Stimulated activated CD8-positive, alpha-beta memory T cell treated with anti-CD3 and anti-CD28 coated beads, Interleukin-4, amount 100 ng/mL, for 1 hour (primary cell): ENCODE measurements at places on chromosomes 5 and 9.

- no peak for DNase-seq
Measured at GRCh38 chr5:21236971-21237427, 1249.0 kb upstream of the CDH18 start.

- DNase-seq, result no peak
Measured at GRCh38 chr5:177588413-177588909, 3.5 kb upstream of the TMED9 start.

- no peak for DNase-seq
Measured at GRCh38 chr5:7908317-7908716, 39.4 kb downstream of the MTRR start.

DNA sequence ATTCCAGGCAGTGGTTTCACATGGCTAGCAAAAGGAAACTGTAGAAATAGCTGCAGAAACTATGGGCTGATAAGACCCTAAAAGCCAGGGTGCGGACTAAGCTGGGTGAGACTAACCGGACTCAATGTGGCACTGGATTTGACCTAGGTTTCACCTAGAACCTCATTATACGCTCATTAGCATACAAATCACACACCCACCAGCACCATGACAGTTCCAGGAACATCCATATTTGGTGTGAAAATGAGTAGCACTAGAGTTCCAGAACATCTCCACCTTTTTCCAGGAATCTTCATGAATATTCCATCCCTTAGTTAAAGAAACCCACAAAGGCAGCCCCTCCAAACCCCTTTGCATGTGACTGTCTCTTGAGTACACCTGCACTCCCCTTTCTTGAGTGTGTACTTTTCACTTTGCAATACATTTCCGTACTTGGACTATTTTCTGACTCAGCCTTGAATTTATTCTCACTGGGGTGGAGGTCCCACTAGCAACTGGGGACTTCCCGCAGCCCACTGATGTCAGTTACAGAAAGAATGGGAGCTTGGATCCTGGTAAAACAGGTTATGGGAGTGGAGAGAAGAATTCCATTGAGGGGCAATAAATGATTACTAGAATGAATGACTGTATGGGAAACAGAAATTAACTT is 58.0 kb upstream of the SPATA31C2 start:
- DNase-seq, result no peak

DNA sequence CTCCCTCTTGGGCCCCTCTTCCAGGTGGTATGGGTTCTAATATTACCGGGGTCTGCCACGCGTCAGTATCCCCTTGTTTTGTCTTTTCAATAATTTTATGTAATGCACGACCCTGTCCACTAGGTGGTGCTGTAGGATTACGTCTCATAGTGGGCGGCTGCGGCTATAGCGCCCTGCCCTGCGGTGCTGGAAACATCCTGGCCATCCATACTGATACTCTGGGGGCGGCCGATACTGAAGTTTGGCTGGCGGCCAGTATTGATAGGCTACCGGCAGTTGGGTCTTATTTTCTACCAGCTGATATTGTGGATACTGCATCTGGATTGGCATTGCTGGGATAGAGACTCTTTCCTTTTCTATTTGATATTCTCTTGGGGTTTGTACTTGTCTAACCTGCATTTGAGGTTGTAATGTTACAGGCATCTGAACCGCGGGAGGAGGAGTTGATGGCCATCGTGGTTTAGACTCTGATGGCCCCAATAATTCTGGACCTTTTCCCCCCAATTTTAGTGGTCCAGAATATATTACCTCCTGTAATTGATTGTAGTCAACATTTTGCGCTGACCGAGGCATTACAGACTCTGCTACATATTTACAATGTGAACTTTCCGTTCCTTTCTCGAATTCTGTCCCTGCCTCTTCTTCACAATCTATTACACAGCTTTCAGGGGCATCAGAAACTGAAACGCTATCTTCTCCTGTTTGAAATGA is 3.3 kb upstream of the TMEM141 start:
- peak; percentile 33 for DNase-seq

GRCh38 chr9:130845254-130845653 is 10.2 kb downstream of the ABL1 start:
- DNase-seq, result no peak

- DNase-seq, result no peak
Measured at GRCh38 chr5:54013556-54014194, 296.7 kb downstream of the ARL15 start.

DNA sequence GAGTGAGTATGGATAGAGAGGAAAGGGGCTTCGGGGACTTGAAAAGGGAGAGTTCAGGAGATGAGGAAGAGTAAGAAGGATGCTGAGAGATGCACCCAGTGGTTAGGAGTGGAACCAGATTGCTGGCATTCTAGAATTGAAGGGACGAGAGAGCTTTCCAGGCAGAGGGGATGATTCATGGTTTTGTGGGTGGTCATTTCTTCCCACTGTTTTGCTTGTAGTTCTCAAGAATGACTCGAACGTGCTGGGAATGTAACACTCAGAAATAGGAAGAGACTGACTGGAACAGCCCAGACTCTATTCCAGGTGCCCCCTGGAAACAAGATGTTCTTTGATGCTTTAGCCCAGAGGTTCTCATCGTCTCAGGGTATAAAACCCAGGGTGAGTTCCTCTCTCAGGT is 294.2 kb downstream of the ICE1 start:
- no peak for DNase-seq

DNA sequence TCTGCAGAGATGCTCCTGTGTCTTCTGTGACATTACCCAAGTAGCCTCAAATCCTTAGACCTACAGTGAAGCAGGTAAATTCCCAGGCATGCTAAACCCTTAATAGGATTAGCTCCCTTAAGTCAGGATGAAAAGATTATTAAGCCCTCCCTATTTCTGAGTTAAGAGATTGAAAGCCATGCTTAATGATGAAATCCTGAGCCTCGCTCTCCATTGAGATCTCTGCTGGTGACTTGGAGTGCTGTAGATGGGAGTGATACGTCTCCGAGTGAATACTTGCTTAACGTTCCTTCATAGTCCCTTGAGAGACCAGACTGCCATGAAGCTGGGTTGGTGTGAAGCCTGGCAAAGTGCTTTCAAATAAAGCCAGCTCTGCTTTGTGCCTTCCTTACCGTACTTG is 34.2 kb downstream of the AOPEP start:
- DNase-seq, result no peak

GRCh38 chr5:53110156-53110555 is 599 bp upstream of the MOCS2 start:
- no peak for DNase-seq

- DNase-seq, result no peak
Measured at GRCh38 chr9:20319641-20320337, 302.5 kb downstream of the MLLT3 start.

- DNase-seq, result peak; percentile 47
Measured at GRCh38 chr9:132268725-132269352, 85.9 kb downstream of the SETX start.

- DNase-seq, result no peak
Measured at GRCh38 chr5:152181461-152181860, 223.6 kb downstream of the NMUR2 start.

DNA sequence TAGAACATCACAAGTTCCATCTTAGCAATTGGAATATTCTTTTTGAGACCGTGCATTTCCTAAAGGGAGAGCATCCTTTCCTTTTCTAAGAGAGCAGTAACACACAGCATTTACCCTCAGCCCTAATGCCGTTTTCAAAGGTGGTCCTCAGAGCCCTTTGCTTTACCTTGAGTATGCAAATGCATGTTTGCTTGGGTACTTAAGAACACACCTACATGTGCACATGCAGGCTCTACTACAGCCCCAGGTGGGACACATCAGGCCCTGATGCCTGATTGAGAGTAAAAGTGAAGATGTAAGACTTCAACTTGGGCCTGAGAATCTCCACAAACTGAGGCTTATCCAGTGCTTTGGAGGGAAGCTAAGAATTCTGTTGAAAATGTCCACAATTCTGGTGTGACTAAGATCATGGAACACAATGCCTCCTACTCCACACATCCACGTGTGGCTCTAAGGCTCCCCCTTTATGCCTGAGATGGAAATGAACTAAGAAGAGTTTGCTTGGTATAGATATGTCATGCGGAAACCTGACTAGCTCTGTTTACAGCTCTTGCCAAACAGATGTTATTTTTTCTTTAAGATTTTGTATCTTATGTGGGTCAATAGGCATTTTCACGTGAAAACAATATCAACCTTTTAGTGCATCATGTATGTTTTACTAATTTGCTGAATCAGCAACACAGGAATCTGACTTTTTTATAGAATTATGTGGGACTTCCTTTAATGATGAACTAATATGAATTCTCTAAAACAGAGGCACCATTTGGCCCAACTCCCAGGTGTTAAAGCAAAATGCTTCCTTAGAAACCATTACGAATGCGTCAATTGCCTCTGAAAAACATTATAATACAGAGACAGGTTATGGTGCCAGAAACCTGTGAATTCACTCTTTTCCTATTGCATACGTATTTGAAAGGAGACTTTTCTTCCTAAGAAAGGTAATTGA is 48.9 kb upstream of the SLC2A8 start:
- no peak for DNase-seq

DNA sequence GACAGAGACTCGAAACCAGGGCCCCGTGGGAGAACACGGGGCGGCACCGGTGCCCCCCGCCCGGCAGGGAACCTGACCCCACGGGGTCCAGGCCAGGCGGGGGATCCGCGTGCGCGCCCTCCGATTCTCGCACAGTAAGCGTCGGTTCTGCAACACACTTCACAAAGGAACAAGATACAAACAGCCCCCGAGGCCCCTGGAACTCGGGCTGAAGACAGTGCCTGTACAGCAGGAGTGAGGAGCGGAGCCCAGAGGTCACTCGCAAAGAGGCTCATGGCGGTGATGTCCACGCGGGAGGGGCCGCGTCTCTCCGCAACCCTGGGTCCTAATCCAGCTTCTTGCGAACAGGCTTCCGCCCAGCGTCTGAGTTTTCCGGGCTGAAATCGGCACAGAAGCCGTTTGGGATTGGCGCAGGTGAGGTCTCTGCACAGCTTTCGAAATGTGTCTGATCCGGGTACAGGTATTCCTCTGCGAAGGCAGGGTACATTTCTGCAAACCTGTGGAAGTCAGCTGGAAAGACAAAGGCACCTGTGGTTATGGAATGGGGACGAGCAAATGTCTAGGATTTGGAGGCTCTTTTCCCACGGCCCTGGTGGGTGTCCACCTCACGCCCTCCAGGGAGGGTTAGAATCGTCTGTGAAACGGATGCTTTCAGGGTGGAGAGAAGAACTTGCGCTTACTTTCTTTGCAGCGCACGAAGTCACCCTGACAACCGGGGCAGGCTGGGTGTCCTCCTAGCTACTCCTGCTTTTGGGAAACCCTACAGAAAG is 18.3 kb upstream of the SLC6A3 start:
- DNase-seq, result no peak

DNA sequence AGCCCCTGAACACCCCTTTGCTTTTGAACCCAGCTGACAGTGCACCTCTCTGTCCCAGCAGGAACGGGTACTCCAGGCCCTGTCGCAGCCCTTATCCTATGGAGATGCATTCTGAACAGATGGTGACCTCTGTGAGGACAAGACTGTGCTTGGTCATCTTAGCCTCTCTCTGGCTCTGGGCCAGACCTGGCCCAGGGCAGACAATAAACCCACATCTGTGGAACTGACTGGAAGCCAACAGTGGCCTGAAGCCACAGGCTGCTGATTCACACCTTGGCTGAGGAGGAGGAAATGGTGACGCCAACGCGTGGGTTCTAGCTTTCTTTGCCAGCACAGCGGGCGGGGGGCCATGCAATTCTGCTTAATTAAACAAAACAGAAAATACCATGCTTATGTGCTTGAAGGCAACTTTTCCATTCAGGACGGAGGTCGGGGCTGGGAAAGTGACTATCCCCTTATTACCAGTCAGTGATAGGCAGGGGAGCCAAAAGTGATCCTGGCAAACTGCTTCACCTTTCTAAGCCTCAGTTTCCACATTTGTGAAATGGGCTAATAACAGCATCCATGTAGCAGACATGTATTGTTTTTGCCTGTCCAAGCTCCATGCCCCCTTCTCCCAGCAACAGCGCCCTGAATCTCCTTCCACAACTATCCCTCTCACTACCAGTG is 10.8 kb downstream of the SH3PXD2B start:
- DNase-seq, result no peak

DNA sequence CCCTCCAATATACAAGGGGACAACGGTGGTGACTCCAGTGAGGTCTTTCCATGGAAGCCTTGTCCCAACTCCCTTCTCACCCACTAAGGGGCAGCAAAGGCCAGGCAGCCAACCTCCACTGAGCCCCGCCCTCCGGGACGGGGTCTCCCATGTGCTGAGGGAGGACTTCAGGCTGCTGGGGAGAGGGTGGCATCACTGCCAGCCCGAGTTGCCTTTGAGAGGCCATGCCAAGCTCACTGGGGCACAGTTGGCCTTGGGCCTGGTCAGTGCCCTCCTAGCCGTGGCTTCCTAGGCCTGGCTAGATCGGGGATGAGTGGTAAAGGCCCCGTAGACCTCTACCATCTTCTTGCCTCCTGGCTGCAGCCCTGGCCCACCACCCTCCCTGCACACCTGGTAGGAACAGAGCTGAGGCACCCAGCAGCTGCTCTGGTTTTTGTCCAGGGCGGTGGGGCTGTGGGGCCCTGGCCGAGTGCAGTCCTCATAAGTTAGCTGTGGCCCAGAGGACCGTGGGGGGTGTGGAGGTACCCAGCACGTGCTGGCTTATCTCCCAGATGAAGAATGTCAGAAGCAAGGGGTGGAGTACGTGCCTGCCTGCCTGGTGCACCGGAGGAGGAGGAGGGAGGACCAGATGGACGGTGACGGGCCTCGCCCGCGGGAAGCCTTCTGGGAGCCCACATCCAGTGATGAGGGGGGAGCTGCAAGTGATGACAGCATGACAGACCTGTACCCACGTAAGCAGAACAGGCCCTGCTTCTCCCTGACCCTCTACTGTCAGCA is 3.2 kb downstream of the SURF2 start:
- no peak for DNase-seq

DNA sequence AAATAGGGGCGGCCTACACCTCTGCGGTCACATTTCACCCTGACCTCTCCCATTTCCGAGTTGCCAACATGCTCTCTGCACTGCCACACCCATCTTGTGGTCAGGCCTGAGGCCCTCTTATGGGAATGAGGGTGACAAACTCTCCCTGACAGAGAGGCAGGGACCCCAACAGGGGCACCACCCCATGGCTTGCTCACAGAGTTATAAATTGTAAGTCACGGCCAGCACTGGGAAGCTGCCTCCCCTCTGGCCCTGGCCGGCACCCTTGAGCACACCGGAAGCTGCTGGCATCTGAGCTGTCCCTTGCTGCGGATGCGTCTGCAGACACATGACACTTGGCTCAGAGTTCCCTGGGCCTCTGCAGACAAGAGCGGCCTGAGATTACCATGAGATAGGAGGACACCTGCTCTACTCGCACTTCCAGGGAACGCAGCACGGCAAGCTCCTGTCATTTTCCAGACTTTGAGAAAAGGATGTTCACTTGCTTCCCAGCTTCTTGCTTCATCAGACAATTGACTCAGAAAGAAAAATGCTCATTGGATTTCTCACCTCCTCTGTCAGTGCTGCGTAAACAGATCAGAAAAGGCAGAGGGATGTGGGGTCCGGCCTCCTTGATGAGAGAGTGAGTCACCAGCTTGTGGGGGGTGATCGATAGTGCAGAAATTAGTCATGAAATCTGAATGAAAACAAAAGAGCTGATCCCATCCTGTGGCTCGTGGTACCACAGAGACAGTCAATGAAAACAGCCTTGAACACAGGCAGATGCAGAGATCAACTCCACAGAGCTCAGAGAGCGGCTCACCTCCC is 269.8 kb downstream of the SYK start:
- no peak for DNase-seq

- DNase-seq, result no peak
Measured at GRCh38 chr9:85243977-85244376, 497.8 kb downstream of the AGTPBP1 start.

GRCh38 chr9:113570106-113570505 is 106.6 kb downstream of the RGS3 start:
- DNase-seq, result no peak
